ENCODE measurements at places on chromosomes 2 and 18. TPM values are rescaled to one million over a fixed set of nuclear protein-coding genes. Genes with fewer than 3 reads are reported as not detected.

The FIGN gene
- 1.6 TPM for total RNA-seq

The CXCR4 gene
- not detected for total RNA-seq

The MDH1B gene
- 0.28 TPM for total RNA-seq

The OLA1 gene
- 144 TPM for total RNA-seq

The EGR4 gene
- not detected for total RNA-seq

The HOXD8 gene
- not detected for total RNA-seq

The VIT gene
- total RNA-seq = not detected

The C2orf78 gene
- not detected for total RNA-seq

The OTX1 gene
- 2.7 TPM for total RNA-seq

The SULT1C4 gene
- not detected for total RNA-seq

The FER1L5 gene
- under 0.01 TPM for total RNA-seq

The NEB gene
- total RNA-seq = 3.3 TPM

The ESPNL gene
- under 0.01 TPM for total RNA-seq

The WNT10A gene
- total RNA-seq = 7.5 TPM

The ATIC gene
- 80.3 TPM for total RNA-seq

The DYNAP gene
- total RNA-seq = not detected

The ACTR2 gene
- 154 TPM for total RNA-seq

The UPP2 gene
- not detected for total RNA-seq

The GAL3ST2 gene
- not detected for total RNA-seq

The WDCP gene
- 6.2 TPM for total RNA-seq

The ZC3H8 gene
- 23.6 TPM for total RNA-seq

The PID1 gene
- 3.3 TPM for total RNA-seq

The MPV17 gene
- total RNA-seq = 44.1 TPM

Measured in nasal cavity respiratory epithelium epithelial cell of viscerocranial mucosa (primary cell).